ENCODE measurements at places on chromosomes 2 and 18.

DNA sequence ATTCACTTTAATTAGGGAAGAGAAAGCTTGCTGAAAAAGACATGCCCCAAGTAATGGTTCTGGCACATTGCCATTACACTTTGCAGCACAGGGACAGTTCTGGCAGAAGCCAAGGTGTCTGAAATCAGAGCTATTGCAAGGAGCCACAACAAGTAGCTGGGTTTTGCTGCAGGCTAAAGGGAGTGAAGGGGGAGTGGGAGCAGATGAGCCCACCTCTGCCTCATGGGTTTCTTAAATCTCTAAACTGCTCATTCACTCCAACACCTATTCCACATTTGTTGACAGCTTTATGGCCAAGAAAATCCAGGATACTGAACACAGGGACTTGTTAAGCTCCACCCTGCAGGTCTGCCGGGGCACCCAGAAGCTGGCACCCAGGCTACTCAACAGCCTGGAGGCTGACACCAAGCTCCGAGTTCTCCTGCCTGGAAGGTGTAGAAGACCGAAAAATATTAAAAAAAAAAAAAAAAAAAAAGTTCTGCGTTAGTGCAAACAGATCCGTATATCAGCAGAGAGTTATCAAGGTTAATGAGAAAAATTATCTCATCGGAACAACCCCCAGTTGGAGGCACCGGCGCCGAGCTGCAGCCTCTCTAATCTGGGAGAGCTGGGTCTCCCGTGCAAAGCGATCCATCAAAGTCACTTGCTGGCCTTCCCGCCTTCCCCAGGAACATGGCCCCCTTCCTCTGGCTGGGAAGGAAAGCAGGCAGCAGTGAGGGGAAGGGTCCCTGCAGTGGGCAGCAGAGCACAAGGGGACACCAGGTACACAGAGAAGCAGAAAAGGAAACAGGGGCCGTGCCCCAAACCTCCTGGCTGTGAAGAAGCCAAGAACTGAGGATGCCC is 123.7 kb downstream of the HNMT start:
- ATAC-seq = no peak

- peak; percentile 96 for ATAC-seq
Observed at GRCh38 chr2:205024822-205025518, 479.7 kb downstream of the PARD3B start.

DNA sequence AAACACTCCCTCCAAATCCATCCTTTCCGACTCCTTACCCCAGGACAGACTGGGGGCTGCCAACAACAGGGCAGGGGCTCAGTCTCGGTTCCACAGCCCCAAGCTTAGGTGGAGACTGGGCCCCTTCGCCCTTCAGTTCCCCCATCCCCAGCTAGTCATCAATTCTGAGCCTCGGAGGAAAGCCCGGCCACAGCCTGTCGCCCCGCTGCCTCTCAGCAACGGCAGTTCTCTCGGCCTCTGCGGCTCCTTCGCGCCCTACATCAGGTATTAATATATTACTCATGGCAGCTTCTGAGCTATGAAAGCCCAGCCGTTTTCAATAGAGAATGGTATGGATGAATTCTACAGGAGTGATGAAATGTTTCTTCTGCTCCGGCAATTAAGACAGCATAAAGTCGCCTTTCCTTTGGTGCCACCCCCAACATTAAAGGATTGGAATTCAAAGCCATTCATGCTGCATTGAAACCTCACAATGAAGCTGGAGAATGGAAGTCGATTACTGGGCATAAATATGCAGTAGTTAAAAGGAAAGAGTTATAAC is 2.8 kb downstream of the HDAC4 start:
- no peak for ATAC-seq

GRCh38 chr2:37471994-37472393 is 127.6 kb downstream of the QPCT start:
- no peak for ATAC-seq

- no peak for ATAC-seq
Observed at GRCh38 chr2:54428108-54428831, 27.9 kb upstream of the SPTBN1 start.

- peak; percentile 38 for ATAC-seq
Observed at GRCh38 chr18:79371561-79372121, 24.1 kb upstream of the NFATC1 start.

GRCh38 chr2:3636586-3637310 is 21.3 kb upstream of the ALLC start:
- ATAC-seq = no peak

DNA sequence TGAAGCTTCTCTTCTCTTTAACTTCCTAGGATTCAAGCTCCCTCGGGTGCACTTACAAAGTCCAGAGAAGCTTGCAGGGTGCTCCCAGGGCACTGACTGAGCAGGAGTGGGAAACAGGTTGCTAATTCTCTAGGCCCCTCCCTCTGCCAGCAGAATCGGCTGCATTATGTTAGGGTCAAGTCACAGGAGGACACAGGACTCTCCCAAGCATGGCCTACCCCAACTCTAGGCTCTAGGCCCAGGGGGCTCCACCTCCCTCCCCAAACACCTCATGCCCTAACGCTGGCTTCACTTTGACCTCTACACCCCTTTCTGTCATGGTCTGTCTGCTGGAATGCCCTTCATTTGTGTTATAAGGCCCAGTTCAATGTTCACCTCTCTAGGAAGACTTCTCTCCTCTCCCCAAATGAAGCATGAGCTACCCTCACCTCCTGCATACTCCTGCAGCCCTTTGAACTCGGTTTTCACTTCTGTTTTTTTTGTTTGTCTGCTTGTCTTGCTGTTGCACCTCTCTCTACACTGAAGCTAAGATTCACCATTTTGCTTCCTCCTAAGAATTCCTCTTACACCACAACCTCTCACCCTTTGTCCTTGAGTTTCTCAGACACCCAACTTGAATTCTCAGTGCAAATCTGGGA is 521.8 kb upstream of the ID2 start:
- no peak for ATAC-seq

DNA sequence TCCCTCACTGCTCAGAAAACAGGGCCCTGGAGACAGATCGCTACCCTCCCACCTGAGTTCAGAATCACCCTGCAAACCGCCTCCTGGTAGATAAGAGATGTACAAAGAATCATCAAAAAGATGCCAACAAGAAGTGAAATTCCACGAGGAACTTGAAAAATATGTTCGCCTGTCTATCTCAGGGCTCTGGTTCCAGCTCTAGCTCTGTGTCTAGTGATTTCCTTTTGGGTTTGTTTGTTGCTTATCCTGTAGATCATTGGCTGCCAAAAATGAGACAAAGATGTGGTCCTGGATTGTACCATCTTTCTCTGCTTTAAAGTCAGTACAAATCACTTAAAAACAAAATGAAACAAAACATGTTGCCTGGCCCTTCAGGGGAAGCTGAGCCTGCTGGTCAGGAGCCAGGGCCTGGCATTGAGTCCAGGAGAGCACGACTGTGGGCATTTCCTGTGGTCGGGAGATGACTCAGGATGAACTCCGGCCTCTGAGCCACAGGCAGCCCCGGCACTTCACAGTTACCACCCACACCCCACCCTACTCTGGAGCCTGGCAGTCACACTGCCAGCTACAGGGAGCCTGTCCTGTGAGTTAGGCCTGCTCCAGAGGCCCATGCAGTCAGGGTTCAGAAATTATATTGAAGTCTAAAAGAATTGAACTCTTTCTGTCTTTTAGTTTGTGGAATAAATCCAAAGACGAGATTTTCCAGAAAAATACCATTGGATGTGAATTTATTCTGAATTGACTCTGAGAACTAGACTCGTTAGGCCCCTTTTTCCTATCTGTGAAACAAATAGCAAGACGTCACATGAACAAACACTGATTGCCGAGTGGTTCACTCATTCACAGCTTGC is 8.0 kb upstream of the ITGB6 start:
- ATAC-seq = peak; percentile 27

DNA sequence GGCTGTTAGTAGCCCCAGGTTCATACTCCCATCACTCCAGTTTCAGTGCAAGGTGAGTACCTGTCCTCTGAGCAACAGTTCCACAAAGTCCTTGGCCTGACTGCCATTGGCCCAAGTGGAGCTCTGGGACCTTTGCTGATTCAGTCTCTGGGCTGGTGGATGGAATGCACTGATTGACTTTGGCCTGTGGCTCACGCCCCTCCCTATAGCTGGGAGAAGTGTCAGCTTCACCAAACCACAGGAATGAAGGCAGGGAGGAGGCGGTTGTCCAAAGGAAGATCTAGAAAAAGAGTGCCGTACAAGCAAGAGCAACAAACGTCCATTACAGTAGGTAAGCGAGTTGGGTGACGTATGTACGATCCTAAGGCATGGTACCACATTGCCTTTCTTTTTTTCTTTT is 34.0 kb downstream of the QPCT start:
- ATAC-seq = no peak

DNA sequence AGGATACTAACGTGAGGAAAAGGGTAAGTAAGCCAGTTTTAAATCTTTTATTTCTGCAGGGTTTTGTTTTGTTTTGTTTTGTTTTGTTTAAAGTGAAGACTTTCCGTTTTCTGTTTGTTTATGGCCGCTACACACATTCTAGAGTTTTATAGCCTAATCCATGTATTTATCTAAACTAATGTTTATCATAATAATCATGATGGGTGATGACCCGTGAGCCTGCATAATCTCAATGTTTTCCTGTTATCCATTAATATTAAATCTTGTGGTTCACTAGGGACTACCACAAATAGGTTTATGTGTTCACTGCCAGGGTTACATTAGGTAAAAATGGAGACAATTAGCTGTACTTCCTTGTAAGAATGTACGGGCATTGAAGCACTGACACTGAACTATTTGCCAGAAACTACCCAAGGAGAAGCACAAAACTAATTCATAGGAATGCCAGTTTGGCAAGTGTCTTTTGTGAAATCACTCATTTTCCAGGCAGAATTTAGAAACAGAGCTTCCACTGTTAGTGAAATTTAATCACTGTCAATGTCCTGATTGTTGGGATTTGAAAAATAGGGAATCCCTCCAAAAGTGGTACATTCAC is 574.8 kb downstream of the LRP1B start:
- no peak for ATAC-seq

GRCh38 chr18:21703241-21703820 is 1.2 kb downstream of the ABHD3 start:
- no peak for ATAC-seq

DNA sequence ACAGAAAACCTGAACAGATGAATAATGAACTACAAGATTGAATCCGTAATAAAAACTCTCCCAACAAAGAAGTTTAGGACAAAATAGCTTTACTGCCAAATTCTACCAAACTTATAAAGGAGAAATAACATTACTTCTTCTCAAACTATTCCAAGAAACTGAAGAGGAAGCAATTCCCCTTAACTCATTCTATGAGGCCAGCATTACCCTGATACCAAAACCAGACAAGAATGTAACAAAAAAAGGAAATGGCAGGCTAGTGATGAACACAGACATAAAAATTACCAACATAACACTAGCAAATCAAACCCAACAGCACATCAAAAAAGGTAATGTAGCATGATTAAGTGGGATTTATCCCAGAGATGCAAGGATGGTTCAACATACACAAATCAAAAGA is 213.7 kb upstream of the FOSL2 start:
- no peak for ATAC-seq

- no peak for ATAC-seq
Observed at GRCh38 chr2:127637236-127637630, 8.7 kb upstream of the GPR17 start.

GRCh38 chr18:65725251-65726050 is 25.4 kb upstream of the CDH7 start:
- ATAC-seq = no peak

- no peak for ATAC-seq
Observed at GRCh38 chr18:51692612-51693011, 495.1 kb upstream of the MEX3C start.

DNA sequence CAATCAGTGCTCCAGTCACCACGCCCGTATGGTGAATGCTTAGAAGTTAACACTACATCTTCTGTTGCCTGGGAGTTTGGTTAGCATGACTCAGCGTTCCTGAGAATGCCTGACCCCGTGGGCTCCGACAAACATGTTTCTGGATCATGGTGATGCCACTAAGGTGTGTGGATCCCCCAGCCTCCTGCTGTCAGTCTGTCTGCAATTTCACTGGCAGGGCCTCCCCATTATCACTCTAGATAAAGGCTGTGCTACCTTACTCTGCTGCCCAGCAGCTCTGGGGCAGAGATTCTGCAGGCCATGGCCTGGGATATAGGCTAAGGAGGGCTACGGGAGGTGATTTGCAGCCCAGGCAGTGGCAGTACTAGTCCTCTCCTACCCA is 66.0 kb downstream of the STPG4 start:
- no peak for ATAC-seq

GRCh38 chr18:30522288-30522929 is 520.1 kb downstream of the DSC3 start:
- ATAC-seq = no peak

GRCh38 chr18:23867006-23867405 is 147.5 kb upstream of the TTC39C start:
- ATAC-seq = no peak

GRCh38 chr2:229169751-229170150 is 101.3 kb downstream of the PID1 start:
- no peak for ATAC-seq

- no peak for ATAC-seq
Observed at GRCh38 chr18:60892855-60893254, 440.4 kb upstream of the CDH20 start.

DNA sequence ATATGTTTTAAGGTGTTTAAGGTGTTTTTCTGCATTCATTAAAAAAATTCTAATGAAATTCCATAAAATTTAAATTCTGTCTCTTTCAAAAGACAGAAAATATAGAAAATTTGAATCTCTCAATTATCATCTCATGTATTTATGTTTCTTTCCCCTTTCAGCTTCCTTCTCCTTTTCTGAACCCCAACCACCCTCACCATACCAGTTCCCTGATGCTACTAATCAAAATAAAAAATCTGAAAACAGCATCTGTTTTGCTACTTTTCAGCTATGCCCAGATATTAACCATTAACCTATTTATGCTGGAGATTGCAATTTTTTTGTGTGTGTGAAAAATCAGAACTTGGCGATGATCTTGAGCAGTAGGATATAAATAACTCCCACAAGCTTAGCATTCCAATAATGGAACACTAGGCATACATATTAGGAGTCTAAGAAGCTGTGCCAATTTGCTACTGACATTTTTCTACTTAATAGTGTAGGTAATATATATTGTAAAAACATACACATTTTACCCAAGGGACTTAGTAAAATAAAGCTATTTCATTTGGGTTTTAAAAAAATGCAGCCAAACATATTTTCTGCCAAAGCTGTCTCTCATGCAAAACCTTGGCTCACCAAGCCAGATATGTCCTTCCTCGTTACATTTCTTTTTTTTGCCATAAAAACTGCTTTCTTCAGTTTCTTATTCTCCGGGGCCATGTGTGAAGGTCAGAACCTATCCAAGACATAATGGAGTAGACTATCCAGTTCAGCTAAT is 32.6 kb upstream of the AGPS start:
- ATAC-seq = no peak

DNA sequence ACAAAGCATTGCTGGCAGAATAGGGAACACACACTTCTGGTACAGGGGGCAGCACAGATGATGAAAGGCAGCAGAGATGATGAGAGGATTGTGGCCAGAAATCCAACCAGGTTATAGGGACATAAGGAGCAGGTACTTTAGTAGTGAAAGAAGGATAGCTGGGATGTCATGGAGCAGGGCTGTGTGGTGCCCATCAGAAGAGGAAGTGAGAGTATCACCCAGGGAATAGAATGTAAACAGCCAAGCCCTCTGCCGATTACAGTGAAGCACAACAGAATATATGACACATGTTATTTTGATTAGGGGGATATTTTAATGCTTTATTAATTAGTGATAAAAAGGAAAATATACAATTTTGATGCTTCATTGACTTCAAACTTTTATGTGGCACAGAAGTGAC is 883.4 kb upstream of the CDH2 start:
- ATAC-seq = no peak
